Aorta (tissue), 5 donors: ENCODE measurements at places on chromosomes 2 and 18. TPM values are rescaled to one million over a fixed set of nuclear protein-coding genes. Genes with fewer than 3 reads are reported as not detected.

The TUBA4B gene
- total RNA-seq, result not detected

GRCh38 chr2:20451761-20452499 lies 5.1 kb downstream of the RHOB start:
- no peak for DNase-seq

GRCh38 chr18:4181882-4182568 lies 273.1 kb downstream of the DLGAP1 start:
- DNase-seq, result no peak

DNA sequence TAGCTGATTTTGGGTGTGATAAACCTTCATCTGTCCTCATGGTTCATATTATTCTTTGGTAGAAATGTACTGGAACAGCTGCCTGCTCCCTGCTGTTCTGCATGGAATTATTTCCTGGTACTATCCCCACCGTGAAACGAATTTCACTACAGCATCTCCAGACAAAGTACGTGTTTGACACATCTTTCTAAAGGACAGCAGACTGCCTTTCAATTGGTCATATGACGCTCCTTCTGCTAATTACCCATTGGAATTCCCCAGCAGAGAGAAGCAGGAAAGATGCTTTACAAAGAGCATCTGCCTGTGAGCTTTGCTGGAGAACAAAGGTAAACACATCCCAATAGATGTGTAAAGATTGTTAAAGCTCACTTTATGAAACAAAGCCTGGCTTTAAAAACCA lies 4.4 kb upstream of the RFX8 start:
- DNase-seq, result no peak

The RTP5 gene
- total RNA-seq, result not detected

The FNDC4 gene
- total RNA-seq, result 18.6 TPM

The MROH2A gene
- total RNA-seq, result not detected
